ENCODE measurements at places on chromosomes 3 and 15.

DNA sequence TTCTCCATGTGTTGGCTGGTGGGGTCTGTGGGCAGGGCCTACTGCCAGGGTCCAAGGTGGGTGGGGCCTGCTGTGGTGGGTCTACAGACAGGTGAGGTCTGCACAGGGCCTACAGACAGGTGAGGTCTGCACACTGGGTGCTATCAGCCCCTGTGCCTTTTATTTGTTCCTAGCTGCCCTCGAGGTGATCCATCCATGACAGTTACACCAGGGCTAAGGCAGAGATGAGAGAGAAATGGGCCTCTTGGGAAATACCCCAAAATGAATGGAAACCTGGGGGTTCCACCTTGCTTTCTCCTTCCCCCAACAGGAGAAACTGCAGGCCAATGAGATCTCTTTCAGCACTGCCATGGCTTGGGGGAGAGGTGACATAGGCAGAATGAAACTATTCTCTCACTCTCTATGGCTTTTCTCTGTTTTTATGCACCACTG is 36.4 kb downstream of the CFAP100 start:
- no peak for DNase-seq

DNA sequence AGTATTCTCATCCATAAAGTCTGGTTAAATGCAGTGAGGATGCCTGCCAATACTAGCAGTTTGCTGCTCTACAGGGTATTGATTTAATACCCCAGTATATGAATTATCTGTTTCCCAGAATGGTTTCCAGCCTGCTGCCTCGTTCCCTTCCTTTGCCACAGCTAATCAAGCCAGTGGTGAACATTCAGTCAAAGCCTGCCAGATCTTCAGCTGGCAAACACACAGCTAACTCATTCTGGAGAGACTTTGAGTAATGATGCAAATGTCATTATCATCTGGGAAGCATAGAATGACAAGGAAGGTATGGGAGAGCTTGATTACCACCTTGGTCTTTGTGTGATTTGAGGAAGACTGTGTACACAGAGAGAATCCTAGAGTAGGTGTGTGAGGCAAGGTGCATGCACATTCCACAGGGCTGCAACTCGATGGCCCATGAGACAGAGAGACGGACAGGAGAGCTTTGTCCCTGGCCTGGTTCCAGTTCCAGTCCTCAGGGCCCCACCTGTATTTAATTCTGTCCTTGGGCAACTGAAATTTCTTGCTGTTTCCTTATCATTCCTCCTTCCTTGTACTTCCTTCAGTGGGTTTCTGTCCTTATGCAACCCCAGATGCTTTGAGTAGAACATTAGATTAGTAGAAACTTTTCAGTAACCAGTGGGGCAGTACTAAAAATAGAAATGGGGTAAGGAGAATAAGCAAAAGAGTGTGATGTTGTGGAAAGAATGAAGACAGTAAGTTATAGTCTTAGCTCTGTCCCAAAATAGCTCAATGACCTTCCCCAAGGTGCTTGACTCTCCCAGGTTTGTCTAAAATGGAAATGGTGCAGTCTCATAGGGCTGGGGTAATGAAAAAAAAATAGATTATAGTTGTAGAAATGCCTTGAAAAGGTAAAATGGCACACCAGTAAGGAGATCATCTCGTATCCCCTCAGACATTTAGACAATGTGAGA is 72.5 kb downstream of the MITF start:
- no peak for DNase-seq

DNA sequence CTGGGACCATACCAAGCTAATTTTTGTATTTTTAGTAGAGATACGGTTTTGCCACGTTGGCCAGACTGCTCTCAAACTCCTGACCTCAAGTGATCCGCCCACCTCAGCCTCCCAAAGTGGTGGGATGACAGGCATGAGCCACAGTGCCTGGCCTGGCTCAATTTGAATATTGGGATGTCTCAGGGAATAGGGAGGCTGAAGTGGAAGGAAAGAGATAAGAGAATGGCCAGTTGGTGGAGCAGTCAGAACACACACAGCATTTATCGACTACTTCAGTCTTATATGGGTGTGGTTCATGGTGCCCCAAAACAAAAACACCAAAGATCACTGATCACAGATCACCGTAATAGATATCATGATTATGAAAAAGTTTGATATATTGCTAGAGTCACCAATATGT is 144.4 kb downstream of the GMNC start:
- no peak for DNase-seq

GRCh38 chr3:156465194-156465593 is 89.7 kb downstream of the SSR3 start:
- no peak for DNase-seq

GRCh38 chr3:156424758-156425157 is 130.2 kb downstream of the SSR3 start:
- DNase-seq, result no peak

DNA sequence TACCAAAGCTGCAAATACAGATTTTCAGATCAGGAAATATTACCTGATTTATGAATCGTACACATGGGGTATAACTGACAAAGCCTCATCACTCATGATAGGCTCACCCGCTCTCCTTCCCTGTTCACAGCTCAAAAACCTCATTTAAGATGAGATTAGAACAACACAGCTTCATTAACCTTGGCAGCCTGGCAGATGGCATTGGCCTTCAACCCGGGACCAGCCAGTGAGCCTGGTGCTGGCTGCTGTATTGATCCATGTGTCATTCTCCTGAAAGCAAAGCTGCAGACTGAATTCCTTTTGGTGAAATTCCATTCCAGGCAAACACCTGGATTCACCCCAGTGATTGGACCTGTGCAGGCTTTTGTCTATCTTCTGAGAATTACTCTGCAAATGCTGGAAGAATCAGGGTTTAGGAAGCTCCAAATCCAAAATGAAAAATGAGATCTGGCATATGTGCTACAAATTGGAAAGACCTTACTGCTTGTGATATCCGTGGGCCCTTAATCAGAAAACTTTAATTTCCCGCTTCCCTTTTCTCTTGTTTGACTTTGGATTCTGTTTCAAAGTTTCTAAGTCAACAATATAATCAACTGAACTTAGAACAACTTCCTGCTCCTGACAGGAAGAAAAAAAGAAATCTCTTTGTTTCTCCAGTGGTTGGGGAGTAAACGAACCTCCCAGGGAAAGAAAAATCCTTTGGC is 189.1 kb upstream of the KBTBD8 start:
- no peak for DNase-seq

Measured in amygdala (tissue), 56 donors.